ENCODE measurements at places on chromosomes 12 and 14. TPM values are rescaled to one million over a fixed set of nuclear protein-coding genes. Genes with fewer than 3 reads are reported as not detected.

DNA sequence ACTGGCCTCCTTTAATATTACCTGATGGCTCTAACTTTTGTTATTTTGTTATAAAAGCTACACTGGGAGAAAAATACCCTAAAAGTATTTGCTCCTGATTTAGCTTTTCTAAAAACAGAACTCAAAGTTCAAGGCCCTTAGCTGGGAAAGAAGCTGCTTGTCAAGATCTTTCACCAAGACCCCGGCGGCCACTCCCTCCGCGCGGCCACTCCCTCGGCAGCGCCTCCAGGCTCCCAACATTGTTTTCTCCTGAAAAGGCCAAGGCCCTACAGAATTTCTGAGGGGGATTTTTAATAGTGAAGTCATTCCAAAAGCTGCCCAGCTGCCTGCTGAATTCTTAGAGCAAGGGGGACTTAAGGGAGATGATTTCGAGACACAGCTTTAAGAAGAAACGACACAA lies 96.4 kb downstream of the NTN4 start:
- DNase-seq: no peak

DNA sequence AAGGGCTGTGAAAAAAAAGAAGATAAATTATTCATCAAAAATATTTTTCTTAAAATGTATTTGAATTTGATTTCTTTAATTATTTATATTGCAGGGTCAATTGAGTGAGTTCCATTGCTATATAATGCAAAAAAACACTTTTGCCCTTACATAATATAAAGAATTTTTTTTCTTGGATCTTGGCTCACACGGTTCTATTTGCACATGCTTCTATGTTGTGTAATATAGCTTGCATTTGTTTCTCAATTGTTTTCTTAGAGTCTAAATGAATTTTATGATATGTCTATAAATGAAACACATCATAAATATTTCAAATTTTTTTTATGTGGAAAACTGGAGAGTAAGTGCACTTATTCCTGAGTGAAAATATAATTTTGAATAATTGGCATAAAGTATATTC lies 694.2 kb downstream of the SLC6A15 start:
- DNase-seq: no peak

GRCh38 chr14:62117751-62118105 lies 355.5 kb downstream of the SNAPC1 start:
- no peak for DNase-seq

DNA sequence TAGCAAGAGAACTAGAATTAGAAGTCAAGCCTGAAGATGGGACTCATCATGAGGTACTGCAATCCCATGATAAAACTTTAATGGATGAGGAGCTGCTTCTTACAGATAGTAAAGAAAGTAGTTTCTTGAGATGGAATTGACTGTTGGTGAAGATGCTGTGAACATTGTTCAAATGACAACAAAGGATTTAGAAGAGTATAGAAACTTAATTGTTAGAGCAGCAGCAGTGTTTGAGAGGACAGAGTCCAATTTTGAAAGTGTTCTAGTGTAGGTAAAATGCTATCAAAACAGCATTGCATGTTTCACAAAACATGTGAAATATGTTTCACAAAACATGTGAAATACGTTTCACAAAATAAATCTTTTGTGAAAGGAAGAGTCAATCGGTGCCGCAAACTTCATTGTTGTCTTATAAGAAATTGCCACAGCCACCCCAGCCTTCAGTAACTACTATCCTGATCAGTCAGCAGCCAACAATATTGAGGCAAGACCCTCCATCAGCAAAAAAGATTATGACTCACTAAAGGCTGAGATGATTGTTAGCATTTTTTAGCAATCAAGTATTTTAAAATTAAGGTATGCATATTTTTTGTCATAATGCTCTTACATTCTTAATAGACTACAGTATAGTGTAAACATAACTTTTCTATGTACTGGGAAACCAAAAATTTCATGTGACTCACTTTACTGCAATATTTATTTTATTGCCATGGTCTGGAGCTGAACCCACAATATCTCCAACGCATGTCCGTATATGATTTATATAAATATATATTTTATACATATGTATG lies 173.4 kb upstream of the BMP4 start:
- no peak for DNase-seq

DNA sequence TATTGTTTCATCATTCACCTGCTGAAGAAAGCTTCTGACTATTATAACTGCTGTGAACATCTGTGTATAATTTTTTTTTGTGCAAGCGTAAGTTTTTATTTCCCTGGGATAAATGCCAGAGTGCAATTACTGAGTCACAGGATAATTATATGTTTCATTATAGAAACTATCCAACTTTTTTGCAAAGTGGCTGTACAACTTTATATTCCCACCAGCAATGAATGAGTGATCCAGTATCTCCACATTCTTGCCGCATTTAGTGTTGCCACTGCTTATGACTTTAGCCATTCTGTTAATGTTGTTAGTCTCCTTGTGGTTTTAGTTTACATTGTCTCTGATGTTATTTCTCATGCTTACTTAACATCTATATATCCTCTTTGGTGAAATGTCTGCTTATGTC lies 88.1 kb upstream of the CCDC175 start:
- no peak for DNase-seq

DNA sequence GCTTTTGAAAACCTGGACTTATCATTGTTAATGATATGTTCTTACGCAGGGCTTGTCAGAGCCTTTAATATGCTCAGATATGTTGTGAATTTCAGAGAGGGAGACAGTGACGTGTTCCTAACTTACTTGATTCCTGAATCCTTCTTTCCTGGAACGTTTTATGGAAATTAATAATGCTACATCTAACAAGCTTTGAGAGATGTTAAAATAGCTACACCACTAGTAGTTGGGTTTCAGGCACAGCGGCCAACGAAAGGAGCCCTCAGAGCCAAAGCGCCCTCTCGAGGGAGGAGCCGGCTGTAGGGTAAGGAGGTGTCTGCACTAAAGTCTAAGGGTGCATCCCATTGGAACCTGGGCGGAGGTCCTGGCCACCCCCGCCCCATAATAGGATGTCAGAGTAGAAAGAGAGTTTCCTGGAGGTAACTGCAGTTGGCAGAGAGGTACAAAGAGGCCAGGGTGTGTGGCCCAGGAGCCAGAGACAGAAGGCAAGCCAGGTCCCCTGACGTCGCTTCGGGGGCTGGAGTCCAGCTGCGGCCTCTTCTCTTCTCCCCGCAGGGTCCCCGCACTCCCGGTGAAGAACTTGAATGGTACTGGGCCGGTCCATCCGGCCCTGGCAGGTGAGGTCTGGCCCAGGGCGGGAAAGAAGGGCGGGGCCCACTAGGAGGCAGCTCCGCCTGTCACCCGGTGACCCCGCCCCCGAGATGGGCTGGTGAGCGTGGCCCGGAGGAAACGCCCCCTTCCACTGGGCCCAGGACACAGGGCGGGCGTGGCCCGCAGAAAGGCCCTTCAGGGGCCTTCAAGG lies 36.3 kb downstream of the DTX1 start:
- no peak for DNase-seq

GRCh38 chr14:58740379-58740935 lies 102.7 kb downstream of the DACT1 start:
- DNase-seq: no peak

- no peak for DNase-seq
Measured at GRCh38 chr12:123105211-123105826, 45.6 kb downstream of the PITPNM2 start.

DNA sequence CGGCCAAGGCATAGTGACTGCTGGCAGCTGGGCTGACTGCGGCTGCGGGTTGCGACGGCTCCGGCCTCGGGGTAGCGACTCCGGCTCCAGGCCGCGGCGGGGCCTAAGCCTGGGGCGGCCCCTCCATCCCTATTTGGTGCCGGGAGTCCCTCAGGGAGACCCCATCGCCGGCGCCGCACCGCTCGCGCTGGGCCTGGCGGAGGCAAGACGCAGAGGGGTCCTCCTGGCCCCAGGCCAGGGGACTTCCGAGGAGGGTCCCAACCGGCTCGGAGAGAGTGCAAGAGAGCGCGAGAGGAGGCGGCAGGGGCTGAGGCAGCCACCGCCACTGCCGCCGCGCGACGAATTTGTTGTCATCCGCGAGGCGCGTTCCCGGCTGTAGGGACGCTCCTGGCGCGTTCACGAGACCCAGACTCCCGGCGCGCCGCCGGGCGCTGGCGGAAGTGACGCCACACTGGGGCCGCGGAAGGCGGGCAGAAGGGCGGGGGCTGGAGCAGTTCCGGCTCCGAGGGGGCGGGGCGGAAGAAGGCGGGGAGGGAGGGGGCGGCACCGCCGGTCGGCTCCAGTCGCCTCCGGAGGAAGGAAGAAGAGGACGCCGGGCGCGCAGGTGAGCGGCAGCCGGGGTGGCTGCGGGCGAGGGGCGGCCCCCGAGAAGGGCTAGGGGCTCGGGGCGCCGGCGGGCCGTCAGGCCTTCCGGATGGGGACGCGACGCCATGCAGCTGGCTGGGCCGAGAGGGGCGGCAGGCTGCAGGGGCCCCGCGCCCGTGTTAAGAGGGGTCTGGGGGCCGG lies at the start of the genes ATG2B and GSKIP:
Gene ATG2B (minus strand): TSS at position 377 of the 786 bp plus-strand sequence. CDS start 365 bp downstream, at position 12.
Gene GSKIP (plus strand): TSS at position 562 of the 786 bp plus-strand sequence. CDS start 18,722 bp downstream, outside the sequence.
- peak; percentile 82 for DNase-seq

DNA sequence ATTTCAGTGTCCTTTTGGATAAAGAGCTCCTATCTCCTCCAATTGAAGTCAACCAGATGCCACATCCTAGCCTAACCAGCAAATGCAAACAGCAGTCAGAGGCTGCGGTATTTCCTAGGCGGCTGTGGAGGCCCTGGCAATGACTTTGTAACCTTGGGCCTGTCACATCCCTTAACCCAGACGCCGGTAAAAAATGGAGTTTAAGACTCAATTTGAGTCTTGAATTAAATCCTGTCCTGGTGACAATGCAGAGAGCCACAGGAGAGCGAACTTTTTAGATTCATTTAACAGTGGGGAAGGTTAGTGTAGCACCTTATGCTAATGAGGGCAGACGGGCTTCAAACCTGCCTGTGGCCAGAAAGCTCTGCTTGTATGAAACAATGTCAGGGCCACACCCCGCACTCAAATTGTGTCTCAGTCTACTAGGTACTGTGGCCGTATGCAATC lies 1.3 kb downstream of the C12orf75 start:
- no peak for DNase-seq

DNA sequence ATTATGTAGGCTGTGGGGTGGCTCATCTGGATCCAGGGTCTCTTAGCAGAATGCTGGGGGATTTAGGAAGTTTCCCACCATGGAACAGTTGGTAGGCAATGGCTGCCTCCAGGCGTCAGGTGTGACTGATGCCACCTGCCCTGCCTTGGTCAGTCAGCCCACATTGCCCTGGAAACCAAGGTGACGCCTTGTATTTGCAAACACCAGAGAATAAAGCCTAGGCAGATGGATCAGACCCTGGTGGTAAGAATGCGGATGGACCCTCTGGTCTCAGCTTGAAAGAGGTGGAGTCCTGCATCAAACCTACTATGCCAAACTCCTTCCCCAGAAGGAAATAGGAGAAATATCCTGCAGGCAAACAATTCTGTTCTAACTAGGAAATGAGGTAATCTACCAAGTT lies 38.2 kb downstream of the NCKAP5L start:
- no peak for DNase-seq

DNA sequence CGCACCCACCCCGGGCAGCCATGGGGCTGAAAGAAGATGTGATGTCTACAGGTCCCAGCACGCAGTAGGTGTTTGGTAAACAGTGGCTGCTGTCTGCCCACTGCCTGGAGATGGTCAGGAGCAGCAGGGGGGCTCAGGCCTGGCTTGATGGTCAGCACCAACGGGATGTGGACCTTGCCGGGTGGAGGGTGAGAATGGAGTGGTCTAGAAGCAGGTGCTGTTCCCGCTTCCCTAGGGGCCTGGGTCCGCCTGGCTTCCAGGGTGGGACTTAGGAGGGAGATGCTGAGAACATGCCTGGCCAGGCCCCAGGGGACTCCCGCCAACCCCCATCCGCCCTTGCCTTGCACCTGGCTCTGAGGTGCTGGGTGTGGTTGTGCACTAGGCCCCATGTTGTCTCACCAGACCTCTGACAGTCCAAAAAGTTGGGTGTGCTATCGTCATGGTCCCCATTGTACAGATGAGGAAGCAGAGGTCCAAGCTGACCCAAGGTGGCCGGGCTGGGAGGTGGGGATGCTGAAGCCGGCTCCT lies 12.9 kb downstream of the FAM222A start:
- DNase-seq: no peak

DNA sequence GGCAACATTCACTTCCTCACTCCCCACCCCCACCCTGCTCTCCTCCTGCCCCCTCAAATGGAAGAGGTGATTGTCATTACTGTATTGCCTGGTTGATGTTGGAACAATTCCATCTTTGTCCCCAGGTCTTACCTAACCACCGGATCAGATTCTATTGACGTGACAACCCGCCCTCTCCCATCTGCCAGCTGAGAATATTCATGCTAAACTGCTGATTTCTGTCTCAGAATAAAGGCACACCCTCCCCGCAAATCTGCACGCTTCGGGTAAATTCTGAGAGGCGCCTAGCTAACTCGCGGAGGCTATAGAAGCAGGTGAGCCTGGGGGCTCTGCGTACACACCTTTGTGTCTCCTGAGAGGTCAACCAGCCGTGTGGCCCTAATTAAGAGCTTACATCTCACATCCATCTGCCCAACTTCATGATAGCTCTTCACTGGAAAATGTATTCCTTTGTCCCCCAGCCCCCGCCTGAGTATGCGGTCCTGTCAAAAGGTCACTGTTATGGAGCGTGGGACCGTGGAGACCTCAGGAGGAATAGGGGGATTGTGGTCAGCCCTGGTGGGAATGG lies 1054.3 kb downstream of the VRK1 start:
- DNase-seq: no peak

DNA sequence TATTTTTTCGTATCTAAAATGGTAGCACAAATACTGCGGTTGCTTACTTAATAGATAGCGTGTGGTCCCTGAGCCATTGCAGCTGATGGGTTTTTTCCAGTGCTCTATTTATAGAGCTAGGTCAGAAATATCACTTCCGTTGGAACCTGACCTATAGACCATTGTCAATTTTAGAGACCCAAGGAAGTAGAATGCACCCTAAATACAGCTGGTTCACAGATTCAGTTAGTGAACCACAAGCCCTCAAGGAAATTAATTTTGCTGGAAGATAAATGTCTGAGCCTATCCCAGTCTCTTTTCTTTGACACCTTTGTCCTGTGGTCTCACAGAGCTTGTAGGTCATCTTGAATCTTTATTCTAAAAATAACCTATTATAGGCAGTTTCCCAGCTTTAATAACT lies 391.0 kb downstream of the ZFP36L1 start:
- DNase-seq: no peak

- no peak for DNase-seq
Measured at GRCh38 chr14:67853715-67854114, 34.1 kb downstream of the RAD51B start.

DNA sequence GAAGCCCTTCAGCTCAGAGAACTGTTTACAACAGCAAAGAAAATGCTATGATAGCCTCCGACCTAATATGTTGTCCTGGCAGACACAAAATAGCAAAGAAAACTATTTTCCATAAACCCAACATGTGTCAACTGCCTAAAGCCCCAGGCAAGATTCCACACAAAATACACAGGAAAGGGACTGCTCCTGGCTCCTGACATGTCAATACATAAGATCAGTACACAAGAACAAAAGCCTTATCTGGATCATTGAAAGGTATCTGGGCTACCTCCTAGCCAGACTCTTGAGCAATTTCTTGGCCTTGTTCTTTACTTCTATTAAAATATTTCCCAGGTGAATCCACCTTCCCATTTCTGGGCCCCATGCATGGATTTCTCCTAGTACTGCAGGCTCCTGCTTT lies 242.3 kb upstream of the GRIP1 start:
- DNase-seq: no peak

GRCh38 chr12:26713885-26714383 lies 119.1 kb downstream of the ITPR2 start:
- DNase-seq: no peak

BMP4 gene
- total RNA-seq: 2.5 TPM

KRT77 gene
- not detected for total RNA-seq

KRT83 gene
- total RNA-seq: not detected

GPR137C gene
- 2.3 TPM for total RNA-seq

CAPZA3 gene
- total RNA-seq: not detected

AQP2 gene
- not detected for total RNA-seq

PPP1R36 gene
- total RNA-seq: 1.1 TPM
